ENCODE measurements at places on chromosomes 6 and 20.

- DNase-seq: no peak
Measured at GRCh38 chr6:156839129-156839528, 62.0 kb downstream of the ARID1B start.

GRCh38 chr6:9335431-9335830, 900.1 kb upstream of the SLC35B3 start:
- no peak for DNase-seq

- DNase-seq: peak; percentile 28
Measured at GRCh38 chr20:31593221-31594001, 11.7 kb upstream of the ID1 start.

DNA sequence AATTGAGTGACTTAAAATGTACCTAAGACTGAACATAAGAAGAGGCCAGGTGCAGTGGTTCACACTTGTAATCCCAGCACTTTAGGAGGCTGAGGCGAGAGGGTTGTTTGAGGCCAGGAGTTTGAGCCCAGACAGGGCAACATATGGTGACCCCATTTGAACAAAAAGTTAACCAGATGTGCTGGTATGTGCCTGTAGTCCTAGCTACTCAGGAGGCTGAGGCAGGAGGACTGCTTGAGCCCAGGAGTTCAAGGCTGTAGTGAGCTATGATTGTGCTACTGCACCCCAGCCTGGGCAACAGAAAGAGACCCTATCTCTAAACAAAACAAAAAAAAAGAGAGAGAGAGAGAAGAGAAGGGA, 10.1 kb upstream of the PAQR8 start:
- DNase-seq: no peak

GRCh38 chr20:61684583-61685235, 381.0 kb downstream of the TAF4 start:
- no peak for DNase-seq

GRCh38 chr6:4922488-4923037, 81.3 kb downstream of the RPP40 start:
- DNase-seq: no peak

All from DMS79 treated with DMSO at 0.1 percent for 48 hours (cell line).